ENCODE measurements at places on chromosomes 2 and 18.

DNA sequence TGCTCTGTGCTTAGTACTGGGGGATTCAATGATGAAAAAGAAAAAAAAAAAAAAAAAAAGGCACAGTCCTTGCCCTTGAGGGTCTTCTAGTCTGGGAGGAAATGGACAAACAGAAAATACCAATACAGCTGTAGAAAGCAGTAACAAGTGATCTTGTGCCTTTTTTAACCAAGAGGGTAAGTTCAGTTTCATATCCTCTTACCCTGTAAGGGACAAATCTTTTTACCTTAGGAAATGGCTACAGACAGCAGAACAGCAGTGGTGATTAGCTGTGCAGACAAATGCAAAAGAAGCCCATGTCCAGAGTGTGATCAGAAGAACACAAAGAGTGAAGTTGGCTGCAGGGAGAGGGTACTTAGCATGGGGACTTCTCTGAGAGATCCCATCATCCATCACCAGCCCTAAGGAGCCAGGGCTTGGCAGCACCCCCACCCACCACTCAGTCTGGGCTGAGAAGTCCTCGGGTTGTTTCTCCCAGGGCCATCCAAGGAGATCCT is 102.9 kb downstream of the ALPK2 start:
- DNase-seq = no peak

GRCh38 chr18:62425465-62426190 is 97.2 kb upstream of the ZCCHC2 start:
- DNase-seq = peak; percentile 85

DNA sequence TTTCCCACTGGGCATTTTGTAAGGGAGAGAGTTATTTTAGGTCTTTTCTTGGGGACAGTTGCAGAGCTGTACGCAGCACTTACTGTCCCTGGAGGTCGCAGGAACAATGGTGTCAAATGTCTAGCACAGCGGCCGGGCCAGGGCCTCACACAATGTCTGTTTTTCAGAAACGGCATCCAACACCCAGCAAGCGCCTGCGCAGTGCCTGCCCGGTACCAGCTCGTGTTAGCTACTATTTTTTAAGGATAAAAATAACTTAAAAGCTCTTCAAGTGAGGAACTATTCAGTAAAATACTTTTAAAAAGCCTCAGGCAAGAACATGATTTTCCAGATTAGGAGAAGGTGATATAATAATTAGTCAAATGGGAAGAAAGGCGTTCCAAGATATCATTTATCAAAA is 90.0 kb downstream of the MBP start:
- DNase-seq = no peak

DNA sequence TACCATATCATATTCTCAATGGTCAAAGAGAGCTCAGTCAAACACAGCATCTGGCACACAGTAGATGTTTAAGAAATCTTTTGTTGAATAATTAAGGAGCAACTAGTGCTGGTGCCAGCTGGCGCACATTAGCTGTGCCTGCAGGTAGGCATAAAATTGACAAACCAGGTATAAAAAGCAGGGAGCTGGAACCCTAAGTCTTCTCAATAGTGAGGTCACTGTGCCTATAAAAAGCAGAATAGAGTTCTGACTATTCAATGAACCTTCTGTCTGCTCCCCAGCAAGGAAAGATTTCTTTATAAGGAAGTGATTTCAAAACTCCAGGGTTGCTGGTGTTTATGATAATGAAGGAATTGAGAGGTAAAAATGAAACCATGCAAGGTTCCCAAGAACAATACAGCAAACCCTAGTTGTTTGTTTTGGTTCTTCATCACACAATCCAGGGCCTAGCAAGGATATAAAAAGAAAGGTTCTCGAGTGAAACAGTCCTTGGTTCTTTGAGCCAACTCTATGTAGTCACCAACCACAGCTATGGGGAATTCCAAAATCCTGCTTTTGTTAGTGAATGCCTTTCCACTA is 76.1 kb downstream of the THADA start:
- no peak for DNase-seq

DNA sequence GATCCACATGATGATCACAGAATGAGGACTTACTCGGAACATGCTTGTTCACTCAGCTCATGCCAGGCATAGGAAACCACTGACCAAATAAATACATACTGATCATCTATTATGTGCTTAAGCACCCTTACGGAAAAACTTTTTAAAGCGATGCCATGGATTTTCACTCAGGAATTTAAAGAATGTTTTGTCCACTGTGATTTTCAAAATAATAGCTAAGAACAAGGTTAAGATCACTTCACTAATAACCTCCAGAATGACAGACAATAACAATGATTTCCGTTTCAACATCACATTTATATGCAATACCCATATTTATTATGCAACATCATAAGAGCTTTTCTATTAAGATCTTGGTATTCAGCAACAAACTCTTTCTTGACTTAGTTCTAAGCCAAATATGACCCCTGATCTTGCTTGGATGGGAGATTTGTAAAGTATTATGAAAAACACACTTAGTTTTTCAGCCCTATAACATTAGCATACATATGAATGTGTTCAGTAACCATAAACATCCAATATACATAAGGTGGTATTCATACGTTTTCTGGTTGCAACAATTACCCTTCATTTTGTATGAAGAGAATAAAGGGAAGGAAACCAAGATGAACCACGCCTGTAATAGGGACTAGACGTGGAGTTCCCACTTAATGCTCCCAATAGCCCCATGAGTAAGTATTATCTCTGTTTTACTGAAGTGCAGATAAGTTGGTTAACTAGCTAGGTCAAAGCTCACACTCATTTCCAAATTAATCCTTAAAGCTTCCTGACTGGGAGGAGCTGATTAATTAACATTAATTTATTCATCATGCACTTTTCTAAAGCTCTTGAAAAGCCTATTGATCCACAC is 1.9 kb downstream of the CD302 start:
- DNase-seq = no peak

GRCh38 chr2:102672107-102672776 is 52.9 kb downstream of the SLC9A2 start:
- DNase-seq = no peak

DNA sequence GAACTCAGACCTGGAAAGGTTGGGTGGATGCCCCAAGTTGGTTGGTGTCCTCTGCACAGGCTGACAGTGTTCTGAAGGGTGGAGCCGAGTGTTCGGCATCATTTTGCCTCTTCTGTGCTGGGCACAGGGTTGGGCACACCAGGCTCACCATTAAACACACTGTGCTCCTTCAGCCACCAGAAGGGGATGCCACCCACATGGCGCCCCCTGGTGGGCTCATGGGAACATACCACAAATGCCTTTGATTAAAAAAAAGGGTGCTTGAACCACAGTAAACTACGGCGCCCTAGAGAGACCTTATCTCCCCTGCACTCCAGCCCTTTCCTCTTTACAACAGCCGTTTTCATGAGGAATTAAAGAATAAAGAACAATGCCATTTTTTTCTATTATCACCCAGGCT is 89.4 kb downstream of the CELF4 start:
- DNase-seq = no peak

GRCh38 chr18:12515550-12515949 is 107.8 kb downstream of the PRELID3A start:
- no peak for DNase-seq

DNA sequence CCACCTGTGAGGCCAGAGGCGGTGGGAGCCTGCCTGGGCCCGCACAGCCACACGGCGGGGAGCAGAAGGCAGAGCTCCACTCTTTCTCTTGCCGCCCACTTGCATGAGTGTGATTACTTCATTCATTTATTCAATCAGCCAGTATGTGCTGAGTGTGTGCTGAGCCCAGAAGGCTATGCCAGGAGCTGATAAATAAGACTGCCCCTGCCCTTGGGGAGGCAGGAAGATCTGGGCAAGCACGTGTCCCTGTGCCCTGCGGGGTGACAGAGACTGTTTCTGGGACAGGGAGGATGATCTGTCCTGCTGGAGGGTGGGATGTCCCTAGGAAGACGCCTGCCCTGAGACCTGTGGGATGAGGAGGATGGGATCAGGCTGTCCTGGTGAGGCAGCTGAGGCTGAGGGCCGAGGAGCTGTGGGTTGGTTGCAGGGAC is 250.8 kb downstream of the DYSF start:
- no peak for DNase-seq

GRCh38 chr2:191675807-191676721 is 1.9 kb upstream of the NABP1 start:
- DNase-seq = no peak

- no peak for DNase-seq
Measured at GRCh38 chr2:137050949-137051348, 285.6 kb downstream of the THSD7B start.

GRCh38 chr2:213261715-213262114 is 22.5 kb upstream of the SPAG16 start:
- no peak for DNase-seq

GRCh38 chr18:26546875-26547645 is 1.3 kb downstream of the KCTD1 start:
- DNase-seq = no peak

- DNase-seq = no peak
Measured at GRCh38 chr2:217216982-217217381, 357.1 kb upstream of the TNP1 start.

DNA sequence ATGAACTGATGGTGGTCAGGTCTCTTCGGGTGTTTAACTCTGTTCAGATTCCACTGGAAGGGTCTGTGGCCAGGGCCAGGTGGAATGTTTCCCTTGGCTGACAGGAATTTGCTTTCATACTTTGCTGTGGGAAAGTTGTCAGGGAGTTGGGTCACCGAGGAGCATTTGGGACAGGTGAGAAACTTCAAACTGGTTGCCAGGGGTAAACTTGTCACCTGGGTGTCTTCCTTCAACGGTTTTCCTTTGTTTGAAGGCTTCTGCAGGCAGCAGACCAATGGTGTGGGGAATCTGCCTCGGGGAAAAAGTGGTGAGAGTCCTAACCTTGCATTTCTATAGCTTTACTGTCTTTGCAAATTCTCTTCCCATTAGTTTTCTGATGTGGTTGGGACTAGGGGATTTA is 92.2 kb downstream of the TGFA start:
- no peak for DNase-seq

GRCh38 chr2:1591978-1592907 is 152.1 kb downstream of the PXDN start:
- DNase-seq = no peak

DNA sequence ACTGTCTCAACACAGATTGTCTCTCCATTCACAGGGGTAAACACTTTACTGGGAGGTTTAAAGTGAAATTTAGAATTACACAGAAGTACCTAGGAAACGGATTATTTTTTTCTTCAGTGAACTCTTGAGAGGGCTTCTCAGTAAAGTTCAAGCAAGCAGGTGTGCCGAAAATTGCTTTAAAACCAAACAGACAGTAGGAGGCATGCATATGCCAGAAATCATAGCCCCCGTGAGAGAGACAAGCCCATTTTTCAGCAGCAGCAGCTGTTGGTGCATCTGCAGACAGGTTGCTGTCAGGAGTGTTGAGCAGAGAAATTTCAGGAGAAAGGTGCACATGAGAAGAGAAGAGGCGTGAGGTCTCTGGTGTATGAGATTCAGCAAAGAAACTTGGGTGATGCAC is 2115.5 kb upstream of the CELF4 start:
- DNase-seq = no peak

DNA sequence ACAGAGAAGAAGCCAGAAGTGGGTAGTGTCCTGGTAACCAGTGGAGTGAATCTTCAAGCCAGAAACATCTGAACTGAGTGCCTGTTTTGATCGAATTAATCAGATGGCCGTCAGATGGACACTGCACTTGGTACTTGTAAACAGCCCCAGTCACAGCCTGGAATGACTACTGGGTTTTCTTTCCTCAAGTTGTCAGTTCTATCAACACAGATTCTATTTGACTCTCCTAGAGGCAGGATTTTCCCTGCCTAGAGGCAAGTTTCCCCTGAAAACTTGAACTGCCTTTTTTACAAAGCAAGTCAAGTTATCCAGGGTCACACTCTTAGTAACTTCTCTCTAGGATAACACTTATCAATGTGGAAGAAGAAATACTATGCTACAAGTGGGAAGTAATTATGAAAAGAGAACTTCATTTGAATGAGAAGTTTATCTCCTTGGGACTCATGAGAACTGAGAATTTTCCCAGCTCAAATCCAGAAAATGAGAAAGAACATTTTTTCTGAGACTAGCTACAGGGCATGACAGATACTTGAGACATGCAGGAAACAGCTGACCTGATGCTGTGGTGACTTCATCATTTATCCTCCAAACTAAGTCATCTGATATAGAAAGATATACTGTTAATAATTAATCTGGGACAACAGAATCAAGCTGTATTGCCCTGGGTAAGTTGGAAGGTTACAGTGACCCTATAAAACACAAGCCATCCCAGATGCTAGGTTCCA is 36.0 kb downstream of the SULT1C2 start:
- no peak for DNase-seq

GRCh38 chr2:148416248-148416647 is 228.3 kb upstream of the EPC2 start:
- no peak for DNase-seq

DNA sequence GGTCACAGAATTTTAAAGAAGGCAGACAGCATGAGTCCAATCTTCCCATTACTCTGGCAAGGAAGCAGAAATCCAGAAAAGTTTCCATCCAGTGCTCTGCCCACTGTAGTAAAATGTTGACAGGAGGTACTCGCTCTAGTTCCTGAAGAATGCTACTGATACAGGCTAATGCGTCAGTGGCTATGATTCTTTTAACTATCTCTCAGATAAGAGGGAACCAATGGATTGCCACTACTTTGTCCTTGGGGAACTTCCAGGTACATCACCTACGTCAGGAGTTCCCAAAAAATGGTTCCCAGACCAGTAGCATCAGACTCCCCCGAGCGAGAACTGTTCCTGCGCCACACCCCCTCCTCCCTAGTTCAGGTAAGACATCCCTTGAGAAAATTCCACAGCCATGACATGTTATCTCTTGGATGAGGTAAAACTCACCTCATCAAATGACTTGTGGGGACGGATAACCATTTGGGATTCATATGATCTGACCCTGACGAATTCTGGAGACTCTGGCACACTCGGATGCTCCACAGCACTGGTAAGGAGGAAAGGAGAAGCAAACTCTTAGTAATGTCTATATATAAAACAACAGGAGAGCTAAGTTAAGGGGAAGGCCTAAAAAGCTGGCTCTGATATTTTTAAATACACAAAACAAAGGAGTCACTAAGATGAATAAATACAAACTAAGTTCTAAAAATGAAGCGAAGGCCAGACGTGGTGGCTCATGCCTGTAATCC is 16.5 kb downstream of the STARD7 start:
- no peak for DNase-seq

GRCh38 chr2:3189076-3189591 is 188.5 kb downstream of the EIPR1 start:
- no peak for DNase-seq

Measured in SW 1271 (cell line).